ENCODE measurements at places on chromosomes 1 and 21.

DNA sequence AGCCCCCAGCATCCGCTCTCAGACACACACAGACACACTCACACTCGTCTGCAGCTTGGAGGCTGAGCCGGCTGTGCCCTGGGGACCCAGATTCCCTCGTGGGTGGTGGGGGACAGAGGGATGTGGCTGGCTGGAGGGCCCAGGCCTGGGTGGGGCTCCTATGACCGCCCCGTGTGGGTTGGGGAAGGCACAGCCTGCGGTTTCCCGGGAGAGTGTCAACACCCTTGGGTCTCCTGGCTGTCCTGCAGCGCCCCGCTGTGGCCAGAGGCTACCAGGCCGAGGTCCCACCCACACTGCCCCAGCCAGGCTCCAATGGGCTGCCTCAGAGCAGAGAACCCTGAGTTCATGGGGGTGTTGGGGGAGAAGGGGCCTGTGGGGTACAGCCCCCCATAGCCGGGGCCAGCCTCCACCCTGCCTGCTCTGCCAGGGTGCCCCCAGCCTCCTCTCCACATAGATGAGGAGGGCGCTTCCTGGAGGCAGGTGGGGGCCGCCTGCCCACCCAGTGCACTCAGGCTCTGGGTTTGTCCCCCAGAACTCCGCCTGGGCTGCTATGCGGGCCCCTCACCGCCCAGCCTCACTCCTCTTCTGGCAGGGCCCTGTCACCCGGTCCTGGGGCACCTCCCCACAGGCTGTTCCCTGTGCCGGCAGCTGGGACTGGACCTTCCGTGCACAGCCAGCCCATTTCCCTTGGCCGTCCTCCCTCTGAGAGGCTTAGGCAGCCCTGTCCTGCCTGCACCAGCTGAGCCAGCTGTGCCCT is at the start of gene TTC34:
TTC34 (minus strand) TSS at position 159 of the 757 bp plus-strand sequence. CDS start 866 bp downstream, outside the sequence.
- DNase-seq: no peak

DNA sequence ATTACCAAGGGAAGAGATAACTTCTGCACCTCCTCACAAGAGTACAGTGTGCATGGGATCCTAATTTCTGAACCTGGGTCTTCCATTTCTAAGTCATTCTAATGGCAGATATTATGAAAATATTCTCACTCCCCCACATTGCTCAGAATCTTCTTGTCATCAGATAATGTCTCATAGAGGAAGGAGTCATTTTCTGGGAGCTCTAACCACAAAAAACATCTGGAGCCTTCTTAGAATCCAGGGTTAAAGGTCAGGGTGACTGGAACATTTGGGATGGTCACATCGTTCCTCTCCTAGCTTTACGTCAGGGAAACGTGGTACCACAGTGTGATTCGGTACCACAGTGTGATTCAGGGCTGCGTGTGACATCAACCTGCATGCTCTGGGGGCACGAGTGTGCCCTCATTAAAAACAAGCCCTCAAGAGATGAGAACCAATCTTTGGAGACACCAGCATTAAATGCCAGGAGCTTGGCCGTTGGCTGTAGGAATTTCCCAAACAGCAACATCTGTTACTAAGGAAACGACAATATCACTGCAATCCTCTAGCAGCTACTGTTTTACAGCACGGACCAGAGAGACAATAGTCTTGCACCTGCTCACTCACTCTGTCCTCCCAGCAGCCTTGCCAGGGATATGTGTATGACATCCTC is 179.1 kb downstream of the PSMG1 start:
- no peak for DNase-seq

- no peak for DNase-seq
Observed at GRCh38 chr21:21188513-21189195, 190.4 kb downstream of the NCAM2 start.

- DNase-seq: no peak
Observed at GRCh38 chr1:155591770-155592169, 18.2 kb upstream of the MSTO1 start.

GRCh38 chr1:228989176-228989575 is 253.9 kb downstream of the RHOU start:
- DNase-seq: no peak

GRCh38 chr1:173191011-173191705 is 16.0 kb downstream of the TNFSF4 start:
- no peak for DNase-seq

- no peak for DNase-seq
Observed at GRCh38 chr1:155242805-155243358, 12.4 kb downstream of the ENTREP3 start.

- no peak for DNase-seq
Observed at GRCh38 chr1:206003854-206004800, 932 bp upstream of the RAB7B start.

DNA sequence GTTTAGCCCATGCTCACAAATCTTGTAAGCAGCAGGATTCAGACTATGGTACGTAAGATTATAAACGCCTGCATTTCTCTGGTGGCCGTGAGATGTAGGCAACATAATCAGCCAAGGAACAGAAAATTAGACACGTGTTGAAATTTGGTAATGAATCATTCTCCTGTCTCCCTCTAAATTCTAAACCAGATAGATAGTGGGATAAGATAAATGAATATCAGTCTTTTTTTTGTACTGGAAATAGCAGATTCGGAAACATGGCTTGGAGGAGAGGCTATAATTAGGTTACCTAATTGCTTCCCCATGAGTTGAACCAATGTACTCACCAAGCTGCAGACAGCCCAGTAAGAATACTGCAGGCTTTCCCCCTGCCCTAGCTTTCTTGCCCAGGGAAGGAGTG is 172.3 kb downstream of the TGFB2 start:
- DNase-seq: no peak

GRCh38 chr21:15809818-15810217 is 80.0 kb downstream of the USP25 start:
- DNase-seq: no peak

- no peak for DNase-seq
Observed at GRCh38 chr1:32746130-32746529, 43.6 kb upstream of the SYNC start.

- no peak for DNase-seq
Observed at GRCh38 chr1:154833209-154833608, 36.9 kb downstream of the KCNN3 start.

DNA sequence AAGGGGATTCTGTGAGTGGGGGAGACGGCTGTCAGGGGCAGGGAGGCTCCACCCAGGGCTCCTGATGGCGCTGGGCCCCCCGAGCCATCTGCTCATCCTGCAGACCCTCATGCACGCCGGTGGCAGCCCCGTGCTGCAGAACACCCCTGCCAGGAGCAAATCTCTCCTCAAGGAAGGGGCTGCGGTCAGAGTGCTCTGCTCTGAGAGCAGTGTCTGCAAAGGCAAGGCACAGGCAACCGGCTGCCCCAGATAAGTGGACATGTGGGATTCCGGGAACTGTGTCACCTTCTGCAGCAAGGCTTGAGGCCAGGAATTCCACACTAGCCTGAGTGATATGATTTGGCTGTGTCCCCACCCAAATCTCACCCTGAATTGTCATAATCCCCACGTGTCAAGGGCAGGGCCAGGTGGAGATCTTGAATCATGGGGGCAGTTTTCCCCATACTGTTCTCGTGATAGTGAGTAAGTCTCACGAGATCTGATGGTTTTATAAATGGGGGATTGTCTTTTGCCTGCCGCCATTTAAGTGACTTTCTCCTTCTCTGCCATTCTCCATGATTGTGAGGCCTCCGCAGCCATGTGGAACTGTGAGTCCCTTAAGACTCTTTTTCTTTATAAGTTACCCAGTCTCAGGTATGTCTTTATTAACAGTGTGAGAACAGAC is 101.0 kb downstream of the PDE9A start:
- no peak for DNase-seq

- DNase-seq: no peak
Observed at GRCh38 chr1:10495952-10496351, 21.2 kb downstream of the PEX14 start.

GRCh38 chr1:116943438-116943837 is 33.7 kb downstream of the PTGFRN start:
- no peak for DNase-seq

DNA sequence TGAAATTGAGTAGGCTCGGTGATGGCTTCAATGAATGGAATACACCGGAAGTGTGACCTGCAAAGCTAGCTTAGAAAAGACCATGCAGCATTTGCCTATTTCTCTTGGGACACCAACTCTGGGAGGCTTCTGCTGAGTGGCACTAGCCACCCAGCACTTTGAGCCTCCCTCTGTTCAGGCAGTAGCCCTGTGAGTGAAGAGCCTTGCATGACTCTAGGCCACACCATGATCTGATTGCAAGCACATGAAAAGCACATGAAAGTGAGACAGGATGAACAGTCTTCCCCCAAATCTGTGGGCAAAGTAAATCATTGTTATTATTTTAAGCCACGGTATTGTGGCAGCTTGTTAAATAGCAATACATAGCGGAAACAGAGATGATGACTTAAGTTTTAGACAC is 2.8 kb downstream of the CD48 start:
- DNase-seq: no peak

DNA sequence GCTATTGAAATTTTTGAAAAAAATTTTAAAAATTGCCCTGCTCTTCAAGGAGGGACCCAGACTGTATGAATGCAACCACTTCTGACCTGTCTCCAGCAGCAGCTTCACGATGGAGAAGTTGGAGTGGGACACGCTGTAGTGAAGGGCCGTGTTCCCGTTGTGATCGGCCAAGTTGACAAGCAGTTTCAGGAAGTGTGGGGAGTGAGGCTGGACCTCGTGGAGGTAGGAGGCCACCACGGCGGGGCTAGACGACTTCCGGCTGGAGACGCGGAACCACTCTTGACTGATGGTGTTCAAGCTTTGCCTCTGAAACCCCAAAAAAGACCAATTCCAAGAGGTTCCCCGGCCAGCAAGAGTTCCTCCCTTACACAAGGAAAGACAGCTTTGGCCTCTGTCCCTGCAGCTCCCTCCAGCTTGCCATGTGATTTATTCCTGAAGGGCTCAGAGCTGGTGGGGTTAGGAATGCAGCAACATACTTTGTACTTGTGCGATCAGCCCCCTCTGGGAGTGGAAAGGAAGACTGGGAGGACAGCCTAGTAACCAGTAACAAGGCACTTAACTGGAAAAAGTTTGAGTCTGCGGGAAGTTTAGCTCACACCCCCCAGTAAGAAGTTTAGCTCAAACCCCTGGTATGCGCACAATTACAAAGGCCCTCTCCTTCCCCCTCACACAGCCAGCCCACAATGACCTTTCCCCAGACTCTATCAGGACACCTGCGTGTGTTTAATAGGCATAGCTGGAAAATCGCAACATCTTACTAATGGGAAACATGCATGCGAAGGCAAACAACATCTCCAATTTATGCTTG is 56.0 kb downstream of the KANK4 start:
- no peak for DNase-seq

GRCh38 chr1:21352586-21352985 is 62.3 kb upstream of the ECE1 start:
- no peak for DNase-seq

GRCh38 chr1:236175642-236176336 is 33.5 kb downstream of the GPR137B start:
- DNase-seq: no peak

GRCh38 chr1:65025794-65026193 is 59.4 kb upstream of the JAK1 start:
- DNase-seq: no peak

GRCh38 chr1:192550922-192551534 is 24.5 kb upstream of the RGS1 start:
- no peak for DNase-seq
